CD8-positive, alpha-beta memory T cell (primary cell): ENCODE measurements at places on chromosomes 11 and 22.

DNA sequence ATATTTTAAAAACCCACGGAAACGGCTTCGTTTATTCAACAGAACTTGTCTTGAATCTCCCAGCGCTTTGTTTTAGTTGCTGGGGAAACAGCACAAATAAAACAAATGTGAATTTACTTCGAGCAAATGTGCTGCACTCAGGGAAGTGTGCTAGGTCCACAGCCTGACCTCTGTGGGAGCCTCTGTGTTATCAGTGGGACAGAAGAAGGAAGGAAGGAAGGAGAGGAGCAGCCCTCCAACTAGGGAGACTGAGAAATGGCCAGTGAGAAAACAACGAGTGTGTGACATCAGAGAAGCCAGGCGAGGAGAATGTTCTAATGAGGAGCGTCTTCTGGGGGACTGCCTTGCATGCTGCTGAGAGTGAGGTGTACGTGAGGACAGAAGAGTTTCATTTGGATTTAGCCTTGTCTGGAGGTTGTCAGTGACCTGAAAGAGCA is 42.7 kb downstream of the PPP6R3 start:
- no peak for DNase-seq

DNA sequence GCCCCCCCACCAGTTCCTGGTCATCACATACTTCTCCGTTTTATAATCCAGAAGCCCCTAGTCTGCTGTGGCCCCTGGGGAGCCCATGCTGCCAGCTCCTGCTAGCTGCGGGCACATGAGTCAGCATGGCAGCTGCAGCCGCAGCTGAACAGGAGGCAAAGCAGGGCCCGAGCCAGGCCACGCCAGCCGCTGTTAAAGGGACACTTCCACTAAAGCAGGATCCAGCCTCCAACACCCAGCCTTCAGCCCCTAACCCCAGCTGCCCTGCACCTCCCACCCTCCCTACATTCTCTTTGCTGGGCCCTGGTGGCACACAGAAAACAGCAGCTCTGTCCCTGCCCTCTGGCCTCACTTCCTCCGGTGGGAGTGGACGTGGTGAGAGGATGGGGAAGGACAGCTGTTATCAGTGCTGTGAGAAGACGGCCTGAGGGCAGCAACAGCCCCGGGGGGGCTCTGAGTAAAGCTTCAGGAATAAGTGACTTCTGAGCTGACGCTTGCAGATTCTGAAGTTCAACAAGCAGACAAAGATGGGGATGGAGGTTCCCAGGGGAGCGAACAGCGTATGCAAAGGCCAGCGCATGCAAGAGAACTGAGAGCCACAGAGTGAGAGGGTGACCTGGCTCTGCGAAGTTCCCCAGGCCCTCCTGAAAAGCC is 688 bp upstream of the LRRC74B start:
- DNase-seq, result no peak

GRCh38 chr11:75565221-75565814 is 3.3 kb downstream of the SERPINH1 start:
- no peak for DNase-seq

GRCh38 chr11:117612177-117612576 is 184.8 kb downstream of the DSCAML1 start:
- no peak for DNase-seq

GRCh38 chr22:29032584-29032983 is 29.0 kb downstream of the C22orf31 start:
- no peak for DNase-seq
